ENCODE measurements at places on chromosomes 2 and 18.

- DNase-seq: no peak
- H3K4me3 ChIP-seq: no peak overlapping the region
- H3K27me3 ChIP-seq: peaks cover 21% of the 10 kb centered on the region
- H3K27ac ChIP-seq: no peak overlapping the region
- no peaks in the 10 kb centered on the region for H3K36me3 ChIP-seq
- peaks cover 15% of the 10 kb centered on the region for H3K4me1 ChIP-seq
These were observed 2.7 kb upstream of the ERFE start for GRCh38 chr2:238155761-238156694.

- H3K27ac ChIP-seq: no peak overlapping the region
- no peaks in the 10 kb centered on the region for H3K36me3 ChIP-seq
- H3K27me3 ChIP-seq: no peaks in the 10 kb centered on the region
- no peak overlapping the region for H3K4me3 ChIP-seq
These were observed 8.0 kb upstream of the SERTAD2 start for GRCh38 chr2:64661741-64662169.

- peaks cover 32% of the 10 kb centered on the region for H3K4me1 ChIP-seq
- no peaks in the 10 kb centered on the region for H3K27me3 ChIP-seq
- no peak overlapping the region for H3K4me3 ChIP-seq
- no peak overlapping the region for H3K27ac ChIP-seq
- DNase-seq: no peak
These were observed 51.7 kb downstream of the TNS1 start for GRCh38 chr2:217951091-217951490.

- H3K36me3 ChIP-seq: no peaks in the 10 kb centered on the region
- no peak for DNase-seq
- H3K27ac ChIP-seq: no peak overlapping the region
These were observed 73.7 kb upstream of the SLC1A4 start for GRCh38 chr2:64915510-64915900.

- H3K36me3 ChIP-seq: peaks cover 5% of the 10 kb centered on the region
- H3K4me3 ChIP-seq: no peak overlapping the region
- no peak overlapping the region for H3K27ac ChIP-seq
- no peaks in the 10 kb centered on the region for H3K27me3 ChIP-seq
- peaks cover 5% of the 10 kb centered on the region for H3K4me1 ChIP-seq
These were observed 942.6 kb downstream of the SUCLG1 start for GRCh38 chr2:83516503-83516902.

DNA sequence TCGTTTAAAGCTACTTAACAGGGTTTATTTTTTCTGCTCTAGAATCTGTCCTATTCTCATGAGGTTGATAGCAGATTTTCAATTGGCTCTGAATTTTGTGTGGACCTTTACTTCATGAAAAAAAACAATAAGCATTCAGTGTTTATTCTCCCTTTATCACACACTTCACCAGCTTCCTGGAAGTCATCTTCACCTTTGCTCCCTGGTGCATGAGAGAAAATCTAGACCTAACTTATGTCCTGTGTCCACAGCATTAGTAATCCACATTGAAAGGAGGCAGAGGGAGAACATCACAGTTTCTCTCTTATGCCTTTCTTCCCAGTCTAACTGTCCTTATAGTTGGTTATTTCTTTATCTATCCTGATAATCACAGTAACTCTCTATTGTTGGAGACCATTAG, 316.1 kb downstream of the PTH2R start:
- no peaks in the 10 kb centered on the region for H3K27me3 ChIP-seq
- no peak overlapping the region for H3K27ac ChIP-seq
- H3K4me3 ChIP-seq: no peak overlapping the region
- no peaks in the 10 kb centered on the region for H3K36me3 ChIP-seq

- peaks cover 51% of the 10 kb centered on the region for H3K4me1 ChIP-seq
- no peak overlapping the region for H3K27ac ChIP-seq
- H3K36me3 ChIP-seq: peaks cover 36% of the 10 kb centered on the region
- no peak for DNase-seq
- no peaks in the 10 kb centered on the region for H3K27me3 ChIP-seq
These were observed 29.0 kb downstream of the B4GALT6 start for GRCh38 chr18:31655354-31655753.

GRCh38 chr2:80499095-80499494, 194.5 kb upstream of the LRRTM1 start:
- peaks cover 3% of the 10 kb centered on the region for H3K4me1 ChIP-seq
- H3K27me3 ChIP-seq: no peaks in the 10 kb centered on the region
- DNase-seq: peak; percentile 17
- H3K27ac ChIP-seq: no peak overlapping the region

GRCh38 chr18:54947091-54947490, 12.2 kb downstream of the CCDC68 start:
- peaks cover 7% of the 10 kb centered on the region for H3K4me1 ChIP-seq
- no peak overlapping the region for H3K4me3 ChIP-seq
- no peak for DNase-seq
- H3K27ac ChIP-seq: no peak overlapping the region
- H3K27me3 ChIP-seq: no peaks in the 10 kb centered on the region

DNA sequence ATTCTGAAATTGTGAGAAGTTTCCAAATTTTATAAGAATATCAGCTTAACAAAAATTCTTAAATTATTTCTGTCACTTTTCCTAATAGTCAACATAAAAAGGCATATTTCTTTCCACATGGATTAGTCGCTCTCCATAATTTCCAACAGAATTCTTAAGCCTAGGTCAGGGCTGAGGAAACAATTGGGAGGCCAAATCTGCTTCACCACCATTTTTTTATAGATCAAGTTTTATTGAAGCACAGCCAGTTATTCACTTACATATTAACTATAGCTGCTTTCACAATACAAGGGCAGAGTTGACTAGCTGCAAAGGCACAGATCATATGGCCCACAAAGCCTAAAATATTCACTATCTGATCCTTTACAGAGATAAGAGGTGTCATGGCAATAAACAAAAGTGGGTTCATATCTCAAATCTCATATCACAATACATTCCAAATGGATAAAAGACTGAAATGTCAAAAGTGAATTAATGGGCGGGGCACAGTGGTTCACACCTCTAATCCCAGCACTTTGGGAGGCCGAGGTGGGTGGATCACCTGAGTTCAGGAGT, 18.7 kb downstream of the MEMO1 start:
- H3K27me3 ChIP-seq: no peaks in the 10 kb centered on the region
- 0 out of 2 replicates have a peak overlapping the region, but pooled peaks have one; percentile 41 for H3K27ac ChIP-seq
- H3K4me1 ChIP-seq: 0 out of 2 replicates have a peak, but pooled peaks cover 3% of the 10 kb centered on the region
- no peak overlapping the region for H3K4me3 ChIP-seq
- no peaks in the 10 kb centered on the region for H3K36me3 ChIP-seq

- no peak overlapping the region for H3K27ac ChIP-seq
- H3K4me1 ChIP-seq: no peaks in the 10 kb centered on the region
- H3K27me3 ChIP-seq: no peaks in the 10 kb centered on the region
These were observed 221.0 kb downstream of the GLI2 start for GRCh38 chr2:120956486-120957156.

GRCh38 chr18:72233106-72233505, 311.0 kb downstream of the CBLN2 start:
- peaks cover 4% of the 10 kb centered on the region for H3K36me3 ChIP-seq
- H3K27ac ChIP-seq: no peak overlapping the region
- H3K27me3 ChIP-seq: no peaks in the 10 kb centered on the region

GRCh38 chr2:214856137-214856536, 46.7 kb upstream of the BARD1 start:
- DNase-seq: no peak
- no peak overlapping the region for H3K27ac ChIP-seq
- H3K27me3 ChIP-seq: no peaks in the 10 kb centered on the region

DNA sequence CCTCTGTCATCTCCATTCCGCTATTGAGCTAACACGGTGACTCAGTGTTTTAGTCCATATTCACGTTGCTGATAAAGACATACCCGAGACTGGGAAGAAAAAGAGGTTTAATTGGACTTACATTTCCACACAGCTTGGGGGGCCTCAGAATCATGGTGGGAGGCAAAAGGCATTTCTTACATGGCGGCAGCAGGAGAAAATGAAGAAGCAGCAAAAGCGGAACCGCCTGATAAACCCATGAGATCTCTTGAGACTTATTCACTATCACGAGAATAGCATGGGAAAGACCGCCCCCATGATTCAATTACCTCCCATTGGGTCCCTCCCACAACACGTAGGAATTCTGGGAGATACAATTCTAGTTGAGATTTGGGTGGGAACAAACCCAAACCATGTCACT, 22.6 kb upstream of the CXXC1 start:
- no peak overlapping the region for H3K27ac ChIP-seq
- H3K36me3 ChIP-seq: no peaks in the 10 kb centered on the region
- no peak overlapping the region for H3K4me3 ChIP-seq
- H3K27me3 ChIP-seq: peaks cover 68% of the 10 kb centered on the region
- DNase-seq: no peak
- H3K4me1 ChIP-seq: peaks cover 3% of the 10 kb centered on the region

- H3K27ac ChIP-seq: no peak overlapping the region
- H3K4me3 ChIP-seq: no peak overlapping the region
- DNase-seq: no peak
- H3K27me3 ChIP-seq: no peaks in the 10 kb centered on the region
- no peaks in the 10 kb centered on the region for H3K4me1 ChIP-seq
- no peaks in the 10 kb centered on the region for H3K36me3 ChIP-seq
These were observed 137.8 kb downstream of the PID1 start for GRCh38 chr2:229133155-229133772.

DNA sequence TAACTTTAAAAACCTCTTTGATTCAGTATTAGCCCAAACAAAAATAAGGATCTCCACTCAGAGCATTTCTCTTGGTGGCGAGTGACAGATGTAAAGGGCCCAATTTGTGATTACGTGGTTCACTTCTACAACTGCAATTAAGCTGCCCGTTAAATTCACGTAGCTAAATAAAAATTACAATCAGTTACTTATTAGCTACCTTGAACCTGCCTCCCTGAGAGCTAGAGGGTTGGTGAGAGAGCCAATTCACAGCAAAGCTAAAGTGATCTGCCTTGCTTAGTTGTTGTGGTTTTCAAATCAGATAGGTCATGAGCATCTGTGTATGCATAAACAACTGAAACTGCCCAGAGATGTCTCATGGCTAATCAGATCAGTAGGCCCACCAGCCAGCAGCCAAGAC, 156.7 kb downstream of the RNF152 start:
- H3K4me3 ChIP-seq: no peak overlapping the region
- DNase-seq: no peak
- H3K27ac ChIP-seq: no peak overlapping the region
- peaks cover 12% of the 10 kb centered on the region for H3K4me1 ChIP-seq
- no peaks in the 10 kb centered on the region for H3K27me3 ChIP-seq

GRCh38 chr2:143575340-143575739, 446.1 kb downstream of the ARHGAP15 start:
- no peak overlapping the region for H3K4me3 ChIP-seq
- H3K27me3 ChIP-seq: no peaks in the 10 kb centered on the region
- peaks cover 28% of the 10 kb centered on the region for H3K4me1 ChIP-seq
- no peaks in the 10 kb centered on the region for H3K36me3 ChIP-seq
- peak; percentile 11 for DNase-seq

DNA sequence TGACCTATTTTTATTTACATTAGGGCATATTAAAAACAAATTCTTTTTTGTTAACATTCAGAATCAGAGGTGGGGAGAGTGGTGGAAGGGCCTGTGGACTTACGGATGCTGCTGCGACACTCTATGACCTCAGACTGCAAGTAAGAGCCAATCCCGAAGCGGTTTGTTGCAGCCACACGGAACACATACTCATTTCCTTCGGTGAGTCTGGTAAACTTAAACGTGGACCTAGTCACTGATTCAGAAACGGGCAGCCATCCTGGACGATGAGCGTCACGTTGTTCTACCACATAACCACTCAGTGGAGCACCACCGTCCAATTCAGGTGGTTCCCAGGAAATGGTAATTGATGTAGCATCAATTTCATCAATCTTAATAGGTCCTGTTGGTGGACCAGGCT, 61.9 kb downstream of the PLEKHA3 start:
- peaks cover 48% of the 10 kb centered on the region for H3K36me3 ChIP-seq
- H3K27ac ChIP-seq: no peak overlapping the region
- H3K27me3 ChIP-seq: no peaks in the 10 kb centered on the region
- H3K4me3 ChIP-seq: no peak overlapping the region
- no peaks in the 10 kb centered on the region for H3K4me1 ChIP-seq
- DNase-seq: no peak

DNA sequence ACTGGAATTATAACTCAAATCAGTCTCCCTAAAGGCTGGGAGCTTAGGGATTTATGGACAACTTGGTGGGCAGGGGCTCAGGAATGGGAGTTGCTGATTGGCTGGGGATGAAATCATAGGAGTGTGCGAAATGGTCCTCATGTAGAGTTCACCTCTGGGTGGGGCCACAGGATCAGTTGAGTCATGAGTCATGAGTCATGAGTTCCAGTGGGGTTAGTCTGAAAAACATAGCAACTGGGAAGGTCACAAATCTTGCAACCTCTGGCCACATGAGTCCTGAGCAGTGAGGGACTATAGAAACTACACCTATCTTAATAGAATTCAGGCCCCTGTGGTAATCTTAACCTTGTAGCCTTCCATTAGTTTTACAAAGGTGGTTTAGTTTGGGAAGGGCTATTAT, 383.3 kb downstream of the RBM43 start:
- peaks cover 29% of the 10 kb centered on the region for H3K36me3 ChIP-seq
- H3K4me3 ChIP-seq: no peak overlapping the region
- H3K27me3 ChIP-seq: no peaks in the 10 kb centered on the region
- no peak for DNase-seq
- peaks cover 49% of the 10 kb centered on the region for H3K4me1 ChIP-seq
- no peak overlapping the region for H3K27ac ChIP-seq

DNA sequence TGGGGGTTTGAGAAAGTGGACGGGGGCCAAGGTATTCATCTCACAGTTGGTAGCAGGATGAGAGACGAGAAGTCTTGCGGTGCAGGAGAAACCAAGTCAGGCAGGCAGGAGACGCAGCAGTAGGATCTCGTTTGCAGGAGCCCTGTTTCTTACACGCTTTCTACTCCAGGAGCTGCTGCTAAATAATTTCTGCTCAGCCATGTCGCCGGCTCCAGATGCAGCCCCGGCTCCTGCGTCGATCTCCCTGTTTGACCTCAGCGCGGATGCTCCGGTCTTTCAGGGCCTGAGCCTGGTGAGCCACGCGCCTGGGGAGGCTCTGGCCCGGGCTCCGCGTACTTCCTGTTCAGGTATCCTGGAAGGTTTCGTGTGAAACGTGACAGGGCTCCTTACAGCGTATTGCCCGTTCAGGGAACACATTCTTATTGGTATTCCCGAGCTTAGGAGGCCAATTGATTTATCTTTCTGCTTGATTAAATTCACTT, 494 bp downstream of the ANKZF1 start:
- DNase-seq: peak; percentile 45
- H3K4me3 ChIP-seq: peak overlapping the region; percentile 93
- H3K27me3 ChIP-seq: no peaks in the 10 kb centered on the region
- peak overlapping the region; percentile 97 for H3K27ac ChIP-seq
- H3K36me3 ChIP-seq: peaks cover 46% of the 10 kb centered on the region

DNA sequence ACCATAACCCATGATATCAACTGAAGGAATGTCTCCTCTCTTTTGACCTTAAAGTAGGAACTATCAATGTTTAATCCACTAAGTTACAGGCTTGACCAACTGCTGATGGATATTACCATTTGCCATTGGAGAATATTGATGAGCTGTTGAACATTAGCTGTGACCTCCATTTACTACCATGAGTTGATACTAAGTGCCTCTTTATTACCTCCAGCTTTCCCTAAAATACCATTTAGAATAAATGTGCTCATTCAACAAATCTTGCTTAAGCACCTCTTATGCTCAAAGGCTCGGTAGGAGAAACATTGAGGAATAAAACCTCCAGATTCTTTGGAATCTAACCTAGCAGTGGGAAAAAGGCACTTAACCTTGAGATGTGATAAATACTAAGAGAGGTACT, 81.2 kb downstream of the FAM124B start:
- H3K4me1 ChIP-seq: peaks cover 22% of the 10 kb centered on the region
- no peak for DNase-seq
- H3K4me3 ChIP-seq: no peak overlapping the region
- no peaks in the 10 kb centered on the region for H3K27me3 ChIP-seq

- no peak overlapping the region for H3K27ac ChIP-seq
- no peak for DNase-seq
- no peaks in the 10 kb centered on the region for H3K36me3 ChIP-seq
- H3K4me3 ChIP-seq: no peak overlapping the region
- H3K4me1 ChIP-seq: peaks cover 7% of the 10 kb centered on the region
These were observed 19.5 kb downstream of the NXPH2 start for GRCh38 chr2:138760676-138761075.

All from WTC11 (cell line).